Memory B cell (primary cell): ENCODE measurements at places on chromosomes 13 and 19.

DNA sequence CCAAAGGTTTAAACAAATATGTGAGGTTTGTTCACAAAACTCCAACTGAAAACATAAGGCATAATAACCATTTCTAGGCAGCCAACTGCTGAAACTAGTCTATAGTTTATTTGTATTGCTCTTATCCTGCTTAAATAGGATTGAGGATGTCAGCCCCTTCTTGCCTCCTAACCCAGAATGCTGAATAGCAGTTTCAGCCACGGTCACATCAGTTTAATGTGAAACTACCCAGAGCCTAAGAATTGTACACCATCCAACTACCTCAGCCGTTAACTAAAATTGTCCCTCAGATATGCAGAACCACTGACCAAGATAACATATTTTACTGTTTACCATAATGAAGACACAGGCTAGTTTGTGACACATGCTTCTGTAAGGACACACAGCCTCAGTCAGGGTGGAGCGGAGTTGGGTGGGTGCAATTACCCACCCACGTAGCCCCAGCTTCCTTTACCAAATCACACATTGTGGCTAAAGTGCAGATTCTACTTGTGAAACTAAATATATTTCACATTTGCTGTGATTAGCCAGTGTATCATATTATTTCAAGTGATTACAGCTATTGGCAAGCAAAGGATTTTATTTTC lies 259.9 kb downstream of the EFNB2 start:
- DNase-seq: no peak

- no peak for DNase-seq
Measured at GRCh38 chr13:45413826-45414307, 4.3 kb downstream of the SLC25A30 start.

DNA sequence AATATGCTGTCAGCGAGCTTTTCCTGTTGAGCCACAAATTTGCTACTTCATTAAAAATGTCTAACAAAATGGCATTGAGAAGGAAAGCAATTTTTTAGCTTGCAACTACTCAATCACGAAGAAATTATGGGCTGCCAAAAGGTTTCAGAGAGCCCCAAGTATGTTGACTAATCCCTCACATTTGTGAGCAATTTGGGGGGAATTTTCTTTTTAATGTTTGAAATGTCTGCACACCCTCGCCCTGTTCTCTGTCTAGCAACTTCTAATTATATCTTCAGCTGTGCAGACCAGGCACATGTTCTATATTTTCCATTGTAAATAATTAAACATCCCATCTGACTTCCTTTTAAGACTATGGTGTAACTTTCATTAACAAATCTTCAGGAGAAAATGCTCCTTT lies 192.9 kb downstream of the DCT start:
- DNase-seq: no peak

DNA sequence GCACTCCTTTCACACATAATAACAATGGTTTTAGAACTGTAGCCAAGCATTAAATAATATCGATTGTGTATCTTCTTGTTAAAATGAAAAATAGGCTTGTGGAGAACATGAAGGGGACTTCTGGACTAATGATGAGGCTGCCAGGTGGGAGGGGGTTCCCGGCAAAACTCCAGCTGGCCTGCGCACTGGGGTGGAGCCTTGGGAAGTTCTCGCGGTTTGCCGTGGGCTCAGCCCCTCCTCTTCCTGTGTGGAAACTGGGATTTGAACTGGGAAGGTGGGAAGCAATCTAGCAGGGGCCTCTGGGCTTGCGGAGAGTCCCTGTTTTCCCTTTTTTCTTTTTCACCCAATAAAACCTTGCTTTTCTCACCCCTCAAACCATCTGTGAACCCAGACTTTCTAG lies 113.7 kb upstream of the SLITRK1 start:
- DNase-seq: no peak

GRCh38 chr13:51771418-51772104 lies 32.4 kb downstream of the DHRS12 start:
- DNase-seq: no peak

DNA sequence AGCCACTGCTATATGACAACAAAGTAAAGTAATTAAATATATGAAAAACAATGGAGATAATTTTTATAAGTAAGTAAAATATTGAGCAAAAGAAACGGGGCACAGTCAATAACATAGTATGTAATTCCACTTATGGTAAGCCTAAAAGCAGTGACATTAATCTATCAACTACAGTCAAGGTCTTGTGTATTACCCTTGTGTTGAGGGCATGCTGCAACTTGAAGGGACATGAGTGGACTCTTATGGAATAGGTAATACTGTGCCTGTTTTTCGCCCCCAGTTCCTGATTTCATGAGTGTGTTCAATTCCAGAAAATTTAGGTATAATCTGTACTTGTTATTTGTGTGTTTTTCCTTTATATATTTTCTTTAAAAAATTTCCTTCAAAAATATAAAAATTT lies 201.3 kb upstream of the SLITRK6 start:
- DNase-seq: no peak

DNA sequence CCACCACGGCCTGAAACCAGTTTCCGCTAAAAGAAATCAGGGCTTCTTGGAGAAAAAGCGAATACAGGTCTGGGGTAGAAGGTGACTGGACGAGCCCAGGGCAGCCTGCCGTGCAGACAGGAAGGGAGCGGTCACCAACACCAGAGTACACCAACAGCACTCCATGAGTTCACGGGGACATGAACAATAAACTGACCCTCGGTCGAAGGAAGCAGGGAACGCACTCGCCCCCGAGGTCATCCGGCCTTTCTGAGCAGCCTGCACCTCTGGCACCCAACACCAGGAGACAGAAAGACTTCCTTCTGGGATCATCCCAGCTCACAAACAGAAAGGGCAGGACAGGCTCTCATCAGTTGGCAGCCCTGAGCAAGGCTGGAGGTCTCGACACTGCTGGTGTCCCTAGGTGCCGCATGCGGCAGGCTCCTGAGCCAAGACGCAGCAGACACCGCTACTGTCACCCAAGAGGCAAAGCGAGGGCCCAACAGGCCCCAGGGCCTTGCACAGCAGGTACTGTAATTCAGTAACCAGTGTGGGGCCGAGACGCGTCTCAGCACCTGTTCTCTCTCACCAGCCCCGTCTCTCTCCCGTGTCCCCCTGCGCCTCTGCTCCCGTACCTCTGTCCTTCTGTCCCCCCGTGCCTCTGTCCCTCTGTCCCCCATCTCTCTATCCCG lies 18.0 kb downstream of the DCUN1D2 start:
- DNase-seq: no peak

- DNase-seq: no peak
Measured at GRCh38 chr13:24668511-24668910, 11.7 kb upstream of the ATP12A start.

- no peak for DNase-seq
Measured at GRCh38 chr13:89457977-89458376, 1786.8 kb downstream of the SLITRK5 start.

DNA sequence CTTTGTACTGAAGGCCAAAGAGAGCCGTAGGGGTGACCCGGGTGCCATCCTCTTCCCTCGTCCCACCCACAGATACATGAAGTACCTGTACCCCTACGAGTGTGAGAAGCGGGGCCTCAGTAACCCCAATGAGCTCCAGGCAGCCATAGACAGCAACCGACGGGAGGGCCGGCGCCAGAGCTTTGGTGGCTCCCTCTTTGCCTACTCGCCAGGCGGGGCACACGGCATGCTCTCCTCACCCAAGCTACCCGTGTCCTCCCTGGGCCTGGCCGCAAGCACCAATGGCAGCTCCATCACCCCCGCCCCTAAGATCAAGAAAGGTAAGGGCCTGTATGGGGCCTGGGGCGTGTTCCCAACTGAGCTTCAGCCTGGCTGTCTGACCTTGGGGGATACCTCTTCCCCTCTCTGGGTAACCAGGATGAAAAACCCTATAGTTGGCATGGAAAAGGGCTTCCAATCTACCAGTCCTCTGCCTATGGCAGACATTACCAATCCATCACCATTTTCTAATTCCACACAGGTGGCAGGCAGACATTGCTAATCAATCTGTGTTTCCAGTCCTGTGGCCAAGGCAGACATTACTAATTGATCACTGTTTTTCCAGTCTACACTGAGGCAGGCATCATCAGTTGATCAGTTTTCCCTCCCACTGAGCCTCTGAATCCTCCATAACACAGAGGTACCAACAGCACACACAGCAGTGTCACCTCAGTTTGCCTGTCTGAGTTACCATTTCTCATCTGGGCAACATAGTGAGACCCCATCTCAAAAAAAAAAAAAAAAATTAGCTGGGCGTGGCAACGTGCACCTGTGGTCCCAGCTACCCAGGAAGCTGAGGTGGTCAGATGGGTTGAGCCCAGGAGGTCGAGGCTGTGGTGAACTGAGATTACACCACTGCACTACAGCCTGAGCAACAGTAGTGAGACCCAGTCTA lies 19.1 kb upstream of the WDR18 start:
- DNase-seq: no peak

DNA sequence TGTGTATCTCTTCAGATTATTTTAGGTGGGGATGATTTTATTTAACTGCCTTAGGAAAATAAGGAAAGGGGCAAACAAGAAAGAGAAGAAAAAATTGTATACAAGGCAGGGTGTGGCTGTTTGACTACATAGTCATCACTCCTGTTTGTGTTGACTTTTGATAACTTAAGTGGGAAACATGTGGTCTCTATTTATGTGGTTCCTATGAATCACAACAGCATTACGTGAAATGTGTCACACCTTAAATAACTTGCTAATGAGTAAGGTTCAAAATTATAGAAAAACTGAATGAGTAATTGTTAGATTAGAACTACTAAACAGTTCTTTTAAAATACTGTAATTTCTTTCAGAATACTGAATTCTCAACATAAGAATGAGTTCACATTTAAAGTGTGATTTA lies 69.3 kb downstream of the LMO7 start:
- DNase-seq: no peak

GRCh38 chr13:106755542-106755941 lies 187.6 kb upstream of the ARGLU1 start:
- no peak for DNase-seq

GRCh38 chr19:31284621-31285020 lies 64.6 kb downstream of the TSHZ3 start:
- DNase-seq: no peak

DNA sequence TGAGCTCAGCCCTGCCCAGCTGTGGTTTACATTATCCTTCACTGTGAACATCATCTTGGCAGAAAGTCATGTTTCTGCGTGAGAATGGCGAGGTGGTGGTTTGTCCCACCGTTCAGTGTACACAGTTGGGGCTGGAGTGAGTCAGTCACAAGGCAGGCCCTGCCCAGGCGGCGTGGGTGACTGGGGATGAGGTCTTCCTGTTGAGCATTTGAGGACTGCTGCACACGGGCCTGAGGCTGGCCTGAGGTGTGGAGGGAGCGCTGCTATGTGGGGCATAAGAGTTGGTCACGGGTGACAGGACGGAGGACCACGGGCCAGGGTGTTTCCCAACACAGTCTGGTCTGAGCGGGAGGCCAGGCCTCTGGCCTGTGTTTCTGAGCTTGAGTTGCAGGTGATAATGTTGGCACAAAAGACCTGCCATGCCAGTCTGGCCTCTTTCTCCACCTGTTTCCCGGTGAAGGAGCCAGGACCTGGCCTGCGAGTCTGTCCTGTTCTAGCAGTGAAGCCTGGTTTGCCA lies 13.4 kb upstream of the C19orf33 start:
- DNase-seq: no peak

- no peak for DNase-seq
Measured at GRCh38 chr13:112241288-112241687, 134.9 kb upstream of the SPACA7 start.

GRCh38 chr13:42735010-42735409 lies 46.4 kb upstream of the FAM216B start:
- no peak for DNase-seq

GRCh38 chr13:97417698-97418097 lies 16.3 kb upstream of the RAP2A start:
- no peak for DNase-seq

- no peak for DNase-seq
Measured at GRCh38 chr13:27967203-27967735, 1.8 kb downstream of the CDX2 start.

DNA sequence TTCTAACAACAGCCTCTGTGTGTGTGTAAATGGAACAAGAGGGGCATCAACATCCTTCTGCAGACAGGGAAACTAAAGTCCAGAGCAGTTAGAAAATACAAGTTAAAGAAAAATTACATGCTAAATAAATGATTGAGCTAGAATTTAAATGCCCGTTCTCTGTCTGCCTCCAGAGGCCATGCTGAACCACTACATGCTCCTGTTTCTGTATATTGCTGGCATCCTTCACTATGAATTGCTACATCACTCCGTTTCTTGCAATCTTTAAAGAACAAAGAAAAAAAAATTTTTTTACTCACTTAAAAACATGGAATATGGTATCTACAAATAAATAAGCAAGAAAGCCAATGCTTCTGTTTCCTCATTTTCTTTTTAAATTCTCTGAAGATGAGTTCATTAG lies 47.9 kb downstream of the DCT start:
- no peak for DNase-seq

- no peak for DNase-seq
Measured at GRCh38 chr13:24662195-24663088, 17.8 kb upstream of the ATP12A start.

DNA sequence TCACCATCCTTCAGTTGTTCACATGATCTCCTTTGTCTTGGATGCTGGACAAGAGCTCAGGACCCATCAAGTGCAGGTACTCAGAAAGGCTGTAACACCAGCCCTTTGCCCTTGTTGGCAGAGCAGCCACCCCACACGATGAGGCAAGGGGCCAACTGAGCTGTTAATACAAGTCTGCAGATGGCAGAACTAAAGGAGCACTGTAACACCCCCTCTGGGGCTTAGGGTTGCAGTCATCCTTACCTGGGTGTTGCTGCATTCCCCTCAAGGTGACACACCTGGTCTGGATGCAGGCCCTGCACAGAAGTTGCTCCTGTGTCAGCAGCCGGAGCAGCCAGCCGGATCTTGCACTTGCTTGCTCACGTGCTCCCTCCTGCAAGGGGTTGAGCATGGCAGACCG lies 52.0 kb downstream of the STARD13 start:
- no peak for DNase-seq

- DNase-seq: no peak
Measured at GRCh38 chr19:40799558-40800338, 757 bp downstream of the EGLN2 start.

DNA sequence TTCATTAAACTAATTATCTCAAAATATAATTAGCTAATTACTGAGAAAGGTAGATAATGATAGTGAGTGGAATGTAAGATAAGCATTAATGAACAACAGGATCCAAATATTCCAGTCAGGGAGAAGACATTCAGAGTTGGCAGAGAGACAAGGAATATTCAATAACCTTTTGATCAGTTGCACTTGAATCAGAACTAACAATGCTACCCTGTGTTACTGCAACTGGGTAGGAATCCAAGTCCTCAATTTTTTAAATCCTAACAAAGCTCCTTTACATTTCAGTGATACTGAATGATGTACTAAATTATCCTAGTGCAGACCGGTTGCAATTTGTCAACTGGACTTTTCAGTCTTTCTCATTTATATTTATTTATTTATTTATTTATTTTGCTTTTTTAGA lies 107.1 kb upstream of the MIR17HG start:
- no peak for DNase-seq

- no peak for DNase-seq
Measured at GRCh38 chr19:16821081-16821480, 8.1 kb upstream of the SIN3B start.
